ENCODE measurements at places on chromosomes 11 and 22.

DNA sequence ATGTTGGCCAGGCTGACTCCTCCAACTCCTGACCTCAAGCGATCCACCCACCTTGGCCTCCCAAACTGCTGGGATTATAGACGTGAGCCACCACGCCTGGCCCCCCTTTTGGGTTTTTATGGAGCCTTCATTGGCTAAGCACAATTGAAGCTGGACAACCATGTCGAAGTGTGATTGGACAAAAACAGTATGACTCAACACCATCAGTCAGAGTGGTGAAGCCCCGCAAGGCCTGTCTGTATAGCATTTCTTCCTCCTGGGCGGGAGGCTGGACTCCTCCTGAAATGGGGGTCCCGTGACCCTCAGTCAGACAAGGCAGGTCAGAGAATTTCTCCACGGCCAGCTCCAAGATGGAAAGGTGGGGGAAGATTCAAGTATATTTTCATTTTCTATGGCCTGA, 3.1 kb upstream of the PARVB start:
- DNase-seq = no peak

- no peak for DNase-seq
Observed at GRCh38 chr11:8671651-8672062, 10.8 kb downstream of the TRIM66 start.

DNA sequence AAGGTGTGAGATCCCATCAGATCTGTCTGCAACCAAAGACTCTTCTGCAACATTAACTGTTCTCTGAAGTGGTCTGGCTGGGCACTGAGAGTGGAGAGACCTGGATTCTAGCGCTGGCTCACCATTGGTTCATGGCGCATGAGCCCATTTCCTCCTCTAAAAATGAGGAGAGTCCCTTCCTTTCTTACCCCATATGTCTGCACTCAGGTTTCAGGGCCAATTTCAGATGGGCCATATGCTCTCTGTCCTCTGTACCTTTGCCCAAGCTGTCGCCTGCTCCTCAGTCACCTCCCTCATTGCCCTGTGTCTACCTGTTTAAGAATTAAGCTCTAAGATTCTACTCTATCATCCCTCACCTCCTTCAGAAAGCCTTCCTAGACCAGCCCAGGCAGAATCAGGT, 484.7 kb downstream of the INSC start:
- DNase-seq = no peak

DNA sequence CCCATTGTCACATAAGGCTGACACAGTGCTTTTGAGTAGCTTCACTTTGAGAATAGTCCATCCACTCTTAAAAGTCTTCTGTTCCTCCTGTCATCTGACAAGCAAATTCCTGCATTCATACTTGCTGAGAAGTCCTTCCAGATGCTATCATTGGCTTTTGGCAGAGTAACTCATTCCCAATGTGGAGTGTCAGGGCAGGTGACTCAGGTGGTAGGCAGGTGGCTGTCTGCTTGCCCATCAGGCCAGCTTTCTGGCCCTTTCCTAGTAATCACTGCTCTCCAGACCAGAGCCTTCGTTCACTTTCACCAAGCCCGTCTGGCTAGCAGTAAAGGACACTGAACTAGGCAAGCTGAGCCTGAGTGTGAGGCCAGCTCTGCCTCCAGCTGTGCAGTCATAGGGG, 162.5 kb upstream of the CCDC90B start:
- DNase-seq = no peak

GRCh38 chr11:19946681-19947080, 213.6 kb downstream of the DBX1 start:
- DNase-seq = no peak

DNA sequence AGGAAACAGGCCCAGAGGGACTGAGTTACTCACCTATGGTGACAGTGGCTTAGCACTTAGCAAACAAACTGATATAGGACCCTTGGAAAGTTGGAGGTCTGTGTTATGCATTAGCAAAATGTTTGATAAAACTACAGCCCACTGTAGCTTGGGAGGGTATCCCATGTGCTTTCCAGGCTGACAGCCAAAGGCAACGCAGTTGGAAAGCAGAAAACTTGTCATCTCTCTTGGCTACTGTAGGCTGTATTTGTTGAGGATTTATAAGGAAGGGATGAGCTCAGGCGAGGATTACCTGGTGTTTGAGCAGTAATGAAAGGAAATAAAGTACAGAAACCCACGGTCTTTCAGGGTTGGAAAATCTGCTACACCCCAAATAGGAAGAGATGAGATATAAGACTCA, 23.8 kb downstream of the SDHAF2 start:
- no peak for DNase-seq

GRCh38 chr11:130429120-130429681, 792 bp upstream of the ADAMTS8 start:
- no peak for DNase-seq

DNA sequence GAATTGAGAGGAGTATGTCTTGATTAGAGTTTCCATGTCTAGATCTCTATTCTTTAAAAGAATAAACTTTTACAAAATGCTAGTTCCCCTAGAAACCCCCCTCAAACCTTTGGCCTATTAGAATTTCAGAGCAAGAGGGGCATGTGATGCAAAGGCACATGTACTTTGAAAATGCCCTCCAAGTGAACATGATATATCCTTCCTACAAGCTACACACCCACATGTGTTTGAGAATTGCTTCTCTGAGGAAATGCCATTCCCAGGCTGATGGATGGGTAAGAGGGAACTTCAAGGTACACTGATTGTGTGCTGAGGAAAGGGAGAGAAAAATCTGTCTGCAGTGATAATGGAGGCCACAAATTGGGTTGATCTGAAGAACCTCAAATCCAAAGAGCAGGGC, 59.5 kb upstream of the PSMA1 start:
- no peak for DNase-seq

- DNase-seq = no peak
Observed at GRCh38 chr22:46125816-46126765, 24.2 kb upstream of the PPARA start.

GRCh38 chr22:28148816-28149465, 229.9 kb upstream of the PITPNB start:
- no peak for DNase-seq

- DNase-seq = no peak
Observed at GRCh38 chr22:37994049-37994448, 9.7 kb upstream of the SOX10 start.

- DNase-seq = no peak
Observed at GRCh38 chr11:46776878-46777277, 57.9 kb downstream of the F2 start.

All from urothelium cell line (cell line).